Progenitor cell of endocrine pancreas (in vitro differentiated cells): ENCODE measurements at places on chromosomes 11 and 22. TPM values are rescaled to one million over a fixed set of nuclear protein-coding genes. Genes with fewer than 3 reads are reported as not detected.

The PDXP gene
- 16.8 and 17.7 TPM in 2 replicates for total RNA-seq

The YPEL4 gene
- 0.22 TPM in 2 replicates for total RNA-seq

The FAM227A gene
- 18.3 and 18.6 TPM in 2 replicates for total RNA-seq

The CSTPP1 gene
- total RNA-seq, result 63.3 and 66.1 TPM in 2 replicates

The FOXR1 gene
- not detected in 2 replicates for total RNA-seq
